Jurkat, Clone E6-1 (cell line): ENCODE measurements at places on chromosomes 1 and 21.

DNA sequence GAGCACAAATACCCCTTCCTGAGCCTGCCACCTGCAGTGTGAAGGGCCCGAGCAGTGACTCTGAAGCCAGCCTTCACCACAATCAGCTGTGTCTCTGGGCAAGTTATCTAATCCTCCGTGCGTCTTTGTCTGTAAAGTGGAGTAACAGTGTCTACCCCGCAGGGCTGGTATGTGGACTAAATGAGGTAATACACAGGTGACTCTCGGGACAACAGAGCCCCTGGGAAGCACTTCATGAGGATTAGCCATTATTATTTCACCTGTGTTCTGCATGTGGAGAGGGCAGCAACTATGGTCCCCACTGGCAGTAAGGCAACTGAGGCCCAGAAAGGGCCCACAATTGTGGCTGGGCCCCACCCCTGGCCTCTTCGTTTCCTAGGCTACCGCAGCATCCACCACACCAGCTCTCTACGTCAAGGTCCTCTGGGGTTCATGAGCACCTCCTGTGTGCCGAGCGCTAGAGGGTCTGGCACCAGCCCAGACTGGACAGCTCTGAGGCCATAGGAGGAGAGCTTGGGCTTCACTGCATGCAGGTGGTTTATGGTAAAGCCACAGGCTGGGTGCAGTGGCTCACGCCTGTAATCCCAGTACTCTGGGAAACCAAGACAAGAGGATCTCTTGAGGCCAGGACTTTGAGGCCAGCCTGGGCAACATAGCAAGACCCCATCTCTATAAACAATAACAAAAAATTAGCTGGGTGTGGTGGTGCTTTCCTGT, 41.3 kb upstream of the LRP8 start:
- DNase-seq: no peak

DNA sequence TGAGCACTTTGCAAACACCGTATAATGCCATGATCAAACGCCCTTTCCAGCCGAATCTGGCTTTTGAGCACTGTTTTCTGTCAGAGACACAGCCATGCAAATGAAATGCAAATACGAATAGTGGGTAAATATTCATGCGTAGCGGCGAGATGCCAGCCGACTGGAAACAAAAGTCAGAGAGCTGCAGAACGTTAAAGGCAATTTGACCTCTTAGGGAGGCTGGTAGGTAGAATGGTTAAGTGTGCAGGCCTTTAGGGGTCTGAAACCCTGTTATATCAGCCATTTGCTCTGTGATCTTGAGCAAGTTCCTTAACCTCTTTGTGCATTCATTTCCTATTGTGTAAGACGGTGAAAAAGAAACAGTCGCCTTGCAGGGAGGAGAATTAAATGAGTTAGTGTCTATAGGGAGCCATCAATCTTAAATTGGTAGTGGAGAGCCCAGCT, 6.5 kb upstream of the SDHB start:
- no peak for DNase-seq

- no peak for DNase-seq
Measured at GRCh38 chr1:220702733-220703270, 12.6 kb downstream of the C1orf115 start.

DNA sequence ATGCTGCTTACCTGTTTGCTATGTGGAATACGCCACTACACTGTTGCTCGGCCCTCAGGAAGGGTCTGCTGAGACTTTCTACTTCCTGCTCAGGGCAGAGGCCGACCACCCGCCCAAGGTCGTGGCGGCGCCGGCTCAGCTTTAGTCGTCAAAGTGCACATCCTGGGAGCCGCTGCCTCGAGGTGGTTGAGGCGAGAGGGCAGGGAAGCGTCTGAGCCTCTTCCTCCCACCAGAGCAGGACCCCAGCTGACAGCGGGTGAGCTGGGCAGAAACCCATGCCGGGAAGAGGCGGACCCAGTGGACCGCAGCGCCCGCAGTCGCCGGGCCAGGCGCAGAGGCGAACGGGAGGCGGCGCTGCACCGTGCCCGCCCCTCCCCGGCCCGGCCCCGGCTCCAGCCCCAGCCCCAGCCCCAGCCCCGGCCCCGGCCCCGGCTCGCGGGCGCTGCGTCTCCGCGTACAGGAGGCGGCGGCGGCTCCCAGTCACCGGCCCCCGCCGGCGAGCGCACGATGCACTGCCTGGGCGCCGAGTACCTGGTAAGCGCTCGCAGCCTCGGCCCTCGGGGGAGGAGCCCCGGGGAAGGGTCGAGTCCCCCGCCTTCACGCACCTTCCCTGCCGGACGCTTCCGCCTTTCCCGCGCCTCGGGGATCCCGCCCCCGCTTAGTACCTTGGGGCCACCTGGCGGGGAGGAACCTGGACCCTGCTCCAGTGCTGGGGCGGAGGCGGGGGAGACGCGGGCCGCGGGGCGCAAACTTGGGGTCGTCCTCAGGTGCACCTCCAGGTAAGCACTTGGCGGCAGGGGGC, at the start of gene SLC44A3:
SLC44A3 (plus strand) TSS at position 413 of the 802 bp plus-strand sequence; CDS start at position 508, 95 bp downstream.
- DNase-seq: no peak

DNA sequence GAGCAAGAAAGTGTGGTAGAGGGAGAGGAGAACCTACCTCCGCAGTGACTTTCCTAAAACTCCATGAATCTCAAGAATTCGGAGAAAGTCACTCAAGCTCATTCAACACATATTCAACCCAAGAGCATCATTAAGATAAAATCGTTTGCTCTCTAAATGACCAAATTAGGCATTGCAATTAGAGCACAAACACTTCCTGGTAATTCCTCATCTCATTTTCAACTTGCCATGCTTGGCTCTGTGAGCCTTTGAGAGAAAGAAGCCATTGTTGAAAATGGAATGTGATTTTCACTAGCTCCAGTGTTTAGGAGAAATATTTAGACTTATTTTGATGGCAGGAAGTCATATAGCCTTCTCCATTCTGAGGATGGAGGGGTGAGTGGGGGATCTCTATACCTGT, 52.5 kb downstream of the KAZN start:
- DNase-seq: no peak

DNA sequence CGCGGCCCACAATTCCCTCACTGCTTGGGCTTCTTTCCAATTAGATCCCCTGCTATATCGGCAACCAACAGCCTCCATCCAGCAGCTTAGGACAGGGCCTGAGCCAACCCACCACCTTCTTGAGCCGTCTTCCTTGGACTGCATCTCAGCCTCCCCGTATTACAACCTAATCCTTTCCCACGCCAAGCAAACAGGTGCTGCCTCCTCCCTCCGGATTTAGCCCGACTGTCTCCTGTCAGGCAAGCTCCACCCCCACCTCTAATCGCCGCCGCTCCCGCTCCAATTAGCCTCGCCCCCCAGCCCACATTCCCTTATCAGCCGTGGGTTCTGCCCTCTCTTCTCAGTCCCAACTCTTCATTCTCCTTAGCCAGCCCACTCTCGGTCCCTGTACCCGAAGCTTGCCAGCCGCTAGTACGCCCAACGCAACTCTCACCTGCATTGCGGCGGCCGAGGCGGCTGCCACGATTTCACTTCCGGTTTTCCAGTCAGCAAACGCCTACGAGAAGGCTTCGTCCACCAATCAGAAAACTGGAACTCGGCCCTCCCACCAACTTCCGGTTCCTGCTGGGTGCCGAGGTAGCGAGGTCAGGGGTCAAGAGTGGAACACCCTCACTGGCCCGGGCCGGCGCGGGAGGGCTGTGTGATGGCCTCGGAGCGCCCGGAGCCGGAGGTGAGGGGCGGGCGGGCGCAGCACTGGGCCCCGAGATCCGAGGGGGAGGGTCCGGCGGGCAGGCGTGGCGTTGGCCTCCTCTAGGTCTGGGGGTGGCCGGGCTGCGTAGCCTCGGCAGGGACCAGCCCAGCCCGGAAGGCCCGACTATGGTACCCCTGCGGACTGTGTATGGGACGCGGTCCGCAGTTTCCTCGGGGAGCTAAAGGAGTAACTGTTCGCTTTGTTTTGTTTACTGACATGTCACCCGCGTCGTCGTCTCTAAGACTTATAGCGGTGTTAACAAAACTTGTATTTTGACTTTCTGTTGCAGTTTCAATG, at the start of the genes MED8 and SZT2:
MED8 (minus strand) TSS at position 475 of the 988 bp plus-strand sequence; CDS start at position 439, 36 bp downstream.
SZT2 (plus strand) TSS at position 574 of the 988 bp plus-strand sequence; CDS start at position 644, 70 bp downstream.
- peak; percentile 86 for DNase-seq

DNA sequence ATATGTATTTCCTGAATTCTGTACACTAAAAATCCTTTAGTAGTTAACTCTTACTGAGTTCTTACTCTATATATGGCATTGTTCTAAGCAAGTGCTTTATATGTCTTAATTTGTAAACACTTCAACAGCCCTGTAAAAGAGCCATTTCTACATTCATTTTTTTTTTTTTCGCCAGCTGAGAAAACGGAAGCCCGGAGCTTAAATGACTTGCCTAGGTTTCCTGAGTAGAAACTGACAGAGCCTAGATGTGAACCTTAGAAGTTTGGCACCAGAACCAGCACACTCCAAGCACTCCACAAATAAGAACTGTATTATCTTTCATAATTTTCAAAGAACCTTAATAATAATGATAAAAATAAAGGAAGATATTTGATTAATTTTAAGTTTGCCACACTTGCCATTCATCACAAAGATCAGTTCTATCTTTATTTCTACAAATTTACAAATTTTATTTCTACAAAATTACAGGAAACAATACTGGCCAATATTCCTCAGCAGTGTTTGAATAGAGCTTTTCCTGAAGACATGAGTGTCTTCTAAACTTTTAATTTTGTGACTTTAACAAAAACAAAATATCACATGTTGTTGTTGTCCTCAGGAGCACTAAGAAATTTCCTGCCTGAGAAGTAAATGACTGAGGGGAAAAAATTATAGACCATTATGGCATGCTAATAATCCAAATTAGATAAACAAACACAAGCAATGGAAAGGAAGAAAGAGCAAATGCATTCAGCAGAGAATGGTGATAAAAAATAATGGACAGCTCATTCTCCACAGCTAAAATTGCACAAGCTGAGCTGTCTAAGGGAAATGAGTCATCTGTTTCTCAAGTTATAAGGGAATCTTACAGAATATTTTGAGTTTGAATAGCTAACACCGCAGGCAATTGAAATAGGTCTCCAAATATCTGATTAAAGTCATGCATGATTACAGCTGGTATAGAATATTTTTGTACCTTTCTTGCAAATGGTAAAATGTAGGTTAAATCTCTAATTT, 71.2 kb downstream of the DPYD start:
- DNase-seq: no peak

GRCh38 chr1:10187026-10187334, 23.4 kb upstream of the KIF1B start:
- DNase-seq: no peak

GRCh38 chr1:162906485-162906884, 45.5 kb upstream of the CCDC190 start:
- no peak for DNase-seq

GRCh38 chr1:22772014-22772413, 61.4 kb downstream of the EPHB2 start:
- DNase-seq: no peak

DNA sequence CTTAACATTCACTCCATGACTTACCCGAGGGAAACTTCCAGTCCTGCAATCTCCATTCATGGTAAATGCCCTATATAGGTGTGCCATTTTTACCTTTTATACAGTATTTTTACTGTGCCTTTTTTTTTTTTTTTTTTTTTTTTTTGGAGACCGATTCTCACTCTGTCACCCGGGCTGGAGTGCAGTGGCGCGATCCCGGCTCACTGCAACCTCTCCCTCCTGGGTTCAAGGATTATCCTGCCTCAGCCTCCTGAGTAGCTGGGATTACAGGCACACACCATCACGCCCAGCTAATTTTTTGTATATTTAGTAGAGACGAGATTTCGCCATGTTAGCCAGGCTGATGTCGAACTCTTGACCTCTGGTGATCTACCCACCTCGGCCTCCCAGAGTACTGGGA, 124.4 kb upstream of the PLPPR4 start:
- no peak for DNase-seq

- peak; percentile 20 for DNase-seq
Measured at GRCh38 chr1:76053021-76053420, 21.5 kb upstream of the ST6GALNAC3 start.

GRCh38 chr1:43197343-43198127, 25.4 kb downstream of the CFAP57 start:
- DNase-seq: peak; percentile 7

GRCh38 chr1:66460776-66461175, 73.2 kb upstream of the SGIP1 start:
- DNase-seq: no peak

- DNase-seq: no peak
Measured at GRCh38 chr1:25654109-25654660, 37.6 kb downstream of the MAN1C1 start.

DNA sequence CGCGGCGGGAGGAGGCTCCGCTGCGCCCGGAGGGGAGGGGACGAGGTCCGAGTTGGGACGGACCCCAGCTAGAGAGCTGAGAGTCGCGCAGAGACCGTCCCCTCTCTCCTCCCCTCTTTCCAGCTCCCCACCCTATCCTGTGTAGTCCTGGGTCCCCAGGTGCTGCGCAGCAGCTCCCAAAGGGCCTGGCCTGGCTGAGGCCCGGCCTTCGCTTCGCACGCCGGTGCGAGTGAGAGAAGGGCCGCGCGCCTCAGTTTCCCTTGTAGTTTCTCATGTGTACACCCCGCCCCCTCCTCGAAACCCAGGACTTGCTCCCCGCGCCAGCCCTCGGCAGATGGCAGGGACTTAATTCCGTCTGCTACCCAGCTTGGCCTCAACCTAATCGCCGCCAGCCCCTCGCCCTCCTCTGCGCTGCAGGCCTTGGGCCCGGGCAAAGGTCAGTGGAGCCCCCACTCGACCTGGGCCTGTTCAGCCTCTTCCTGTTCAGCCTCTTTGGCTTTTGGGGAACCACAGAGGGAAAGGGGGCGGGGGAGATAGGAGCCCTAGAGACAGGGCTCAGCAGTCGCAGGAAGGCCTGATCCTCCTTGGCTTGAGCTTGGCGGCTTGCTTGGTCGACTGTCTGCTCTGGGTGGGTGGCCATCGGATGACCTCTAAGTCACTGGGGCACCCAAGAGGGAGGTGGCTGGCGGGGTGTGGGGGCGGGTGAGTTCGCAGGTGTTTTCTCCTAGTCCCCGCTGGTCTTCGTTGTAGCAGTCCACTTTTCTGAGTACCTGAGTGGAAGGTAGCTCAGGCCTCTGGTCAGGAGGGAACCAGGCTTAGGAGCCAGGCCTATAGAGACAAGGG, 1.0 kb downstream of the ZNF687 start:
- no peak for DNase-seq

DNA sequence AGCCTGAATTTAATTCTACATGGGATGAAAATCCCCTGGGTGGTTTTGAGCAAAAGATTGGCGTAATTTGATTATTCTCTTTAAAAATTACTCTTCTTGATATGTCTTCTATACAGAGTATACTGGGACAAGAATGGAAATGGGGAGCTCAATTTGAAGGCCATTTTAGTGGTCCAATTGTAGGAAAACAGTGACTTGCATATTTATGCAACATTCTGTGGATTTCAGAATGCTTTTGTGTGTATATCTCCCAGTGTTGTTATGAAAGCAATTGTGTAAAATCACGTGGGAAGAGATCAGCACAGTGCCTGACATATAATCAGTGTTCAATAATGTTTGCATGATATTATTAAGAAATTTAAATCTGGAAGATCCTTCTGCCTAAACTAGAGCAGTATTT, 575.9 kb upstream of the PBX1 start:
- no peak for DNase-seq

- no peak for DNase-seq
Measured at GRCh38 chr1:225580238-225581099, 72.5 kb downstream of the ENAH start.
